ENCODE measurements at places on chromosomes 1 and 21.

DNA sequence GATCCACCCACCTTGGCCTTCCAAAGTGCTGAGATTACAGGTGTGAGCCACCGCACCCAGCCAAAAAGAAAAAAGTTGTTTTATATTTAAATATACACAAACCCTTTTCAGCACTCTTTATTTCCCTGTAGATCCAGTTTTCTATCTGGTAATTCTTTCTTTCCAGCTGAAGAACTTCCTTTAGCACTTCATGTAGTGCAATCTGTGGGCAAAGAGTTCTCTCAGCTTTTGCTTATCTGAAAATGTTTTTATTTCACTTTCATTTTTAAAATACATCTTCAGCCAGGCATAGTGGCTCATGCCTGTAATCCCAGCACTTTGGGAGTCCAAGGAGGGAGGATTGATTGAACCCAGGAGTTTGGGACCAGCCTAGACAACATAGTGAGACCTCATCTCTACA lies 28.5 kb upstream of the HYI start:
- DNase-seq: no peak

GRCh38 chr1:29515170-29515955 lies 279.0 kb downstream of the PTPRU start:
- DNase-seq: no peak

GRCh38 chr1:175702079-175702795 lies 41.2 kb downstream of the TNR start:
- no peak for DNase-seq

DNA sequence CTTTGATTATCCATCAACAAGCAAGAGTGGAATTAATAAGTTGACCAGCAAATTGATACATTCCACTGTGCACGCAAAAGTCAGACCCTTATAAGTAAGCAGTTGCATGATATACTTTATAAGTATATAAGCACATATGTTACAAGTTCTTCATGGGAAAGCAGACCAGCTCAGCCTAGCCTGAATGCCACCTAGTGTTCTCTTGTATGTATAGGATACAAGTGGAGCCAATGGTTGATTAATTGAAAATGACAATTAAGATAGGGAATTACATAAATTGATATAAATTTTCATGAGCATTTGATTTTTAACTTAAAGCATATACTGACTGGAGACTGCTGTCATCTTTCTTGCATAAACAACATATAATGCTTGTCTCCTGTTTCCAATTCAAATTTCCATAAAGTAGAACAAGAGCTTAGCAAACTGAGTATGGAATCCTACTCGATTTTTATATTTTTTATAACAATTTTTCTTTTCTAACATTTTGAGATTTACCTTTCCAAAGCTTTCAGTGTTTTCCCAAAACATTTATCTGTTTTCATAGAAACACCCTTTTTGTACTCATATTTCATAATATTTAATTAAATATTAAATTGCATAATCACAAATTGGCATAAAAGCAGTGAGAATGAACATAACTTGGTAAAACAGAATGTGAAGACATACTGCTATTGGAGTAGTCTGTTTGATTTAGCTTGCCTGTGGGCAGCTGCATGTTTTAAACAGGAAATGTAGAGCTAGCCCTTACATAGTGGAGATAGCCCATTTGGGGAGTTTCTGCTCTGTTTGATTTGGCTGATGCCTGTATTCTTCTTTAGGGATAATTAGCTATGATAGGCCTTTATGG lies 62.8 kb downstream of the MAGI3 start:
- DNase-seq: peak; percentile 29

GRCh38 chr21:31443736-31444521 lies 99.9 kb upstream of the TIAM1 start:
- no peak for DNase-seq

All from CD4-positive, alpha-beta T cell treated with Interleukin-10 for 1 hour (primary cell).